Kidney (tissue), 22 donors: ENCODE measurements at places on chromosomes 7 and 10. TPM values are rescaled to one million over a fixed set of nuclear protein-coding genes. Genes with fewer than 3 reads are reported as not detected.

DNA sequence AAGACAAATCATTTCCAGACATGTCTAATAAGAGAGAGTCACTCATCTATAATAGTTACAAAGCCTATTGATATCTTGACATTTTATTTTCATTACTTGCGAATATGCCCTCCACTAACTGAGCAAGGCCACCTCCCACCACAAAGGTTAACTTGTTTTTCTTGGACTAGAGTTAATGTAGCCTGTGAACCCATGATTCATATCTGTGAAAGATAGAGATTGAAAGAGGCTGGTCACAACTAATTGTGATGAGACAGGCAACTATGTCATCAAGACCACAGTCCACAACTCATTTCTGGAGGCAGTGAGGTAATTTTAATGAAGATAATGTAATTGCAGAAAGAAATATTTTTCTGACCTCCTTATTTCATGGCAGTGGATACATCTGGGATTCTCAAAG, 491.8 kb upstream of the TPK1 start:
- DNase-seq, result no peak

DNA sequence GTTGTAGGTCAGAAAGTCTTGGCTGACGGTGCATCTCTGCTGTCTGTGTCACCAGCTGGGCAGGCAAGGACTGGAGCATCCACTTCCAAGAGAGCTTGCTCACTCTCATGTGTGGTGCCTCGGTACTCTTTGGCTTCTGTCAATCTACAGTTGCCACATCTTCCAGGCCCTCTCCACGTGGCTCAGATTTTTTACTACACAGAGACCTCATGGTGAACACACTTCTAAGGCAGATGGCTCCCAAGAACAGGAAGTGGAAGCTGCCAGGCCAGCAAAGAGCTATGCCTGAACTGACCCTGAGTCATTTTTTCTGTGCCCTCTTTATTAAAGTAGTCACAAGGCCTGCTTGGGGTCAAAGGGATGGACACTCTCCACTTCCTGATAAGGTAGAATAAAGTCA, 351.5 kb upstream of the AUTS2 start:
- no peak for DNase-seq

GRCh38 chr7:157990881-157991250, 596.8 kb downstream of the PTPRN2 start:
- DNase-seq, result no peak

DNA sequence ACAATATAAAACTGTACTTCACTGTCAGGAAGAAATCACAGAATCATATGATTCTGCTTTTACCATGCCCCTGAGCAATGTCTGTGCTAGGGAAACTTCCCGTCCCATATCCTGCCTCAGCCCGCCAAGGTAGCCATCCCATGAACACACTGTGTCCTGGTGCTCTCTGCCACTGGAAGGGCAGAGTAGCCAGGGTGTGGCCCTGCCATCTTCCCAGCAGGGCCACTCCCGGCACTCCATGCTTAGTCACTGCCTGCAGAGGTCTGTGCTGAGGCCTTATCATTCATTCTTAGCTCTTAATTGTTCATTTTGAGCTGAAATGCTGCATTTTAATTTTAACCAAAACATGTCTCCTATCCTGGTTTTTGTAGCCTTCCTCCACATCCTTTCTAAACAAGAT, 31.8 kb downstream of the AP3M1 start:
- no peak for DNase-seq

GPR15LG gene
- not detected for polyA plus RNA-seq

TMEM130 gene
- polyA plus RNA-seq, result 12.9 TPM

PAXIP1 gene
- 3.9 TPM for polyA plus RNA-seq
